Omental fat pad (tissue), 4 donors: ENCODE measurements at places on chromosomes 7 and 10. TPM values are rescaled to one million over a fixed set of nuclear protein-coding genes. Genes with fewer than 3 reads are reported as not detected.

Gene ANKRD2
- 2.7 TPM for total RNA-seq

- no peak for DNase-seq
Observed at GRCh38 chr10:79065853-79066252, 2.9 kb upstream of the ZMIZ1 start.

DNA sequence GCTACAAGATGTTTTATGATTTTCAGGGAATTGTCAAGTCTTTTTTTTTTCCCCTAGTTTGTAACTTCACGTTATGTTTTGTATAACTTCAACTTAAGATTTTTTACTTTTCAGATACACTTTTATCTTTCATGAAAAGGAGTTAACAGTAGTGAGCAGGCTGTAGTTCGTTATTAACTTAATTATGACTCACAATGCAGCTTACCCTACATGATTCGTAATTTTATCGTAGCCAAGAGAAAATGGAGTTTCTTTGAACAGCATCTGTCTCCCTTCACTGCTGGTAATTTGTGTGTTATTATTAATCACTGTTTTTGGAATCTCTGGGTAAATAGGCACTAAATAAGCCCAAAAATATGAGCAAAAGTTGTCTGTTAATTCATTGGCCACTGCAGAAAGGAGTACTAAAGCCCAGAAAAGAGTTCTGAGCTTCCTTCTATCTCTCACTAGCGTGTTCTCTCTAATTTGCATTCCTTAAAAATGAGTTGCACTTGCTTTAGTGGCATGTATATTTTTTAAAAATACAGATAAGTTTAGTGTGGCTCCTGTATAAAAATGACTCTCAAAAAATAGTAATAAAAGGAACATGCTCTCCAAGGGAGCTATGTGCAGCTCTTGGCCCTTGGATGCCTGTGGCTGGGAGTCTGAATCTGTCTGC lies 36.1 kb downstream of the RALA start:
- DNase-seq: no peak

- DNase-seq: no peak
Observed at GRCh38 chr10:12529976-12530375, 180.6 kb downstream of the CAMK1D start.

- DNase-seq: no peak
Observed at GRCh38 chr7:94481279-94481678, 28.3 kb upstream of the CASD1 start.

DNA sequence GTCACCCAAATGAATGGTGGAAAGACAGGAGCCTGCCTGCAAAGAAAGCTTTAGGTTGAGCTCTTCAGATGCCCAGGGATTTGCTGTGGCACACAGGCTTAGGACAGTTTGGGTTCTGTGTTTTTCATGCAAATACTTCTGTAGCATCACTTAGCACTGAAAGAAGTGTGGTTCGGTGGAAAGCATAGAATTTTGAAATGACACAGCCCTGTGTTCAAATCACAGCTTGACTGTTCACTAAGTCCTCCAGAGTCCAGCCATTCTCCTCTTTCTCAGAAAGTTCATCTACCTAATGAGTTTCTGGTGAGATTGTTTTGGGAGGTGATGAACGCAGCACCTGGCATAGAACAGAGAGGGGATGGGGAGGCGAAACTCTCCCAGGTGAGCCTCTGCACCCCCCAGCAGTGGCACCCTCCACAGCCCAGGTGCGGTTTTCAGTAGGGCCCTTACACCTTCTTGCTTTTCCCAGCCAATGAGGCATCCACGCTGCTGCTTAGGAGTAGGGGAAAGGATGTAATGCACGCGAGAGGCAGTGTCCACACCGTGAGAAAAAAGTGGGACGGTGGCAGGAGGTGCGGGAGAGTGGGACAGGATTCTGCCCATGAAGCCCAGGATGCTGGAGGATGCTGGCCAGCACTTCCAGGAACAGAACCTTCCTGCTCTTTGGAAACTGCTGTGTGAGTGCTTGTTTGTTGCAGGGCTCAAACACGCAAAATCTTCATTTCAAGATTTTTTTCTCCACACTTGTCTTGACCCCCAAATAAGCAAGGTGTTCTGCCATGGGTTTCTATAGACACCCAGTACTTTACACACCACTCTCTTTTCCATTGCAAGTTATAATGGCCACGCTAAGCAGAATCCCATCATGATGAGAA lies 11.6 kb downstream of the EN2 start:
- DNase-seq: no peak

Gene UTF1
- not detected for total RNA-seq
